ENCODE measurements at places on chromosomes 7 and 10.

DNA sequence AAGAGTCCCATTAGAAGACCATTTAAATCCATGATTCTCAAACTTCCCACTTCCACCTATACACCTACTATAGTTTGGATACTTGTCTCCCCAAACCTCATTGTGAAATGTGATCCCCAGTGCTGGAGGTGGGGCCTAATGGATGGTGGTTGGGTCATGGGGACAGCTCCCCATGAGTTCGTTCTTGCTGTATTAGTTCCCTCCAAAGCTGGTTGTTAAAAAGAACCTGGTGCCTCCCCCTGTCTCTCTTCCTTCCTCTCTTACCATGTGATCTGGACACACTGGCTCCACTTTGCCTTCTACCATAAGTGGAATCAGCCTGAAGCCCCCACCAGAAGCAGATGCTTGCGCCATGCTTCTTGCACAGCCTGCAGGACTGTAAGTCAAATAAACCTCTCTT is 53.9 kb downstream of the WIPF3 start:
- DNase-seq, result no peak

DNA sequence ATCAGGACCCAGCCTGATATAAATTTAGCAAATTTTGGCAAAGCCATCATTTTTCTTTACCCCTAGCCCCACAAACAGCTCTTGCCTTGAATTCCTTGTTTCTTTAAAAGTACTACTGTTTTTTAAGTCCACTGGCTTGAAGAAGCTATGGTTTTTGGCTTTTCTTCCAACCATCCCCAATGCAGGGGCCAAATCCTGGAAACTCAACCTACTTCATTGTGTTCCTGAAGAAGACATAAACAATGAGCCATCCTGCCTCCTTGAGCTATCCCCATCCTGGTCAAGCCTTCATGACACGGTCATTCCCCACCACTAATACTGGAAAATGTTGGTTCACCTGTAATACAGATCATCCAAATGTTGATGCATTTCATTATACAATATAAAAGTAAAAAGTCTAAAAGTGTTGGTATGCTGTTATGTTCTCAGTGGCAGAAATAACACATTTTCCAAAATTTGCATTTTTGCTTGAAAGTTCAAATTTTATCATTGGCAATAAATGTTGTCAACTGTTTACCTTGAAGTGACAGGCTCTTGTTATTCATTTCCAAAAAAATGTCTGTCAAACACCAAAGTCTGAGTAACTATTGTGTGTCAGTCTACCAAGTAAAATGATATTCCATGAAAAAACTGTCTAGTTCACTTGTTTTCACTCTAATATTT is 92.2 kb downstream of the DOCK4 start:
- DNase-seq, result no peak

GRCh38 chr10:12484002-12484918 is 134.9 kb downstream of the CAMK1D start:
- no peak for DNase-seq

DNA sequence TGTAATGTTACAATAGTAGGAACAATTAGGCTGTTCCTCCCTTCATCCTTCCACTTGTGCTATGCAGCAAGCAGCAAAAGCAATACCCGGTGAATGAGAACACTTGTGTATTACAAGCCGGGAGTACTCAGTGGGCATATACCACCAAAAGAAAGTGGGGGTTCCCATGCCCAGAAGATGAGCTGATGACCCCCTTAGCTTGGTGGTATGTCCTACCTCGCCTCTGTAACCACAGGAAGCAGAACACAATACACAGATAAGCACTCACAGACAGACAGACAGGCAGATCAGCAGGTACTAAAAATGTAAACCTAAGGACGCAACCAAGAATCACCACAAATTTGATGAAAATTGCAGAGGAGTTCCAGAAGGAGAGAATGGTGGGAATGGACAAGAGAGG is 15.5 kb upstream of the KIF20B start:
- DNase-seq, result no peak

GRCh38 chr7:70654979-70655378 is 477.0 kb upstream of the GALNT17 start:
- DNase-seq, result no peak

GRCh38 chr7:55550010-55550663 is 22.2 kb downstream of the VOPP1 start:
- DNase-seq, result no peak

DNA sequence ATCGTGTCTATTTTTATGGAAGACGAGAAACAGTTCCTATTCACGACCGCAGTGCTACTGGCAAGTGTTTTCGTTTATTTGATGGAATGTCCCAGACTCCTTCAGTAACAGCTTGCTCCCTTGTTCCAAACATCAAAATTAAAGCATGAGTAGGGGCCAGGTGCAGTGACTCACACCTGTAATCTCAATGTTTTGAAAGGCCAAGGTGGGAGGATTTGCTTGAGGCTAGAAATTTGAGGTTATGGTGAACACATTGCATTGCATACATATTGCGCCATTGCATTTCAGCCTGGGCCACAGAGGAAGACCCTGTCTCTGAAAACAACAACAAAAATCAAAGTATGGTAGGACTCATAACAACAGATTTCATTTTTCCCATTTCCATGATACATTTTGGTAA is 22.8 kb downstream of the PTTG1IP2 start:
- DNase-seq, result no peak

DNA sequence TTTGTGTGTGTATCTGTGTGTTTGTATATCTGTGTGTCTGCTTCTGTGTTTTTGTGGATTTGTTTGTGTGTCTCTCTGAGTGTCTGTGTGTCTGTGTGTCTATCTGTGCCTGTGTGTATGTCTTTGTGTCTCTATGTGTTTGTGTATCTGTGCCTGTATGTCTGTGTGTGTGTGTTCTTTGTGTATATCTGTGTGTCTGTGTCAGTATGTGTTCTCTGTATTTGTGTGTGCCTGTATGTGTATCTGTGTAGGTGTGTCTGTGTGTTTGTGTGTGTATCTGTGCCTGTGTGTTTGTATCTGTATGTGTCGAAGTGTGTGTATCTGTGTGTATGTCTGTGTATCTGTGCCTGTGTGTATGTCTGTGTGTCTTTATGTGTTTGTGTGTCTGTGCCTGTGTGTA is 118.2 kb downstream of the SH2D4B start:
- DNase-seq, result no peak

DNA sequence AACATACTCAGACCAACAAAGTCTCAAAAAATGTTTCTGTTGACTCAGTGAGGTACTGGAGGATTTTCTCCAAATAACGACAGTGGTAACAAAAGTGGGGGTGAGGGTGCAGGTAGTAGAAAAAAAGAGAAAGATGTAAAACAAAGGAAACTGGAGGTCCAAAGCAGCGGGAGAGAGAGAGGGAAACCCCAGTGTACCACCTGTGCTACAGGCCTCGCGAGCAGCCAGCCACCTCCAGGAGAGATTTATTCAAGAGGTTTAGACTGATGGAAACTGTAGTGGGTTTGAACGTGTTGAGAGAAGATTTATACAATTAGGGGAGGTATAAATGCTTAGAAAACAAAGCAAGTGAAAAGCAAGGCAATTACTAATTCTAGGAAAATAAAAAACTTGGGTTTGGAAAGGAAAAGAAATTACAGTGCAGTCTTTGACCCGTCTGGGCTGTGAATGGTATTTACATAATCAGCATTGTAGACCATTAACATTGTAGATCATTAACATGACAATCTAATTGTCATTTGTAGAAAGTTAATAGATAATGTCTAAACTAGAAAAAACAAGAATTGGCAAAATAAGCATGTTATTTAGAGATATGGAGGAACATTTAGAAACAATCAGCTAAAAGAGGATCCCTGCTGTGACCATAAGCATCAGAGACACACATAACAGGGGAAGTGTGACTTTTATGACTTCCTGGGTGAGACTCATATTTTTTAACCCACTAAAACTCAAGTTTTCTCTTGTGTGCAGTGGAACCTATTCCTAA is 180.0 kb downstream of the RELN start:
- no peak for DNase-seq
